Sigmoid colon (tissue), 7 donors: ENCODE measurements at places on chromosomes 1 and 21. TPM values are rescaled to one million over a fixed set of nuclear protein-coding genes. Genes with fewer than 3 reads are reported as not detected.

DNA sequence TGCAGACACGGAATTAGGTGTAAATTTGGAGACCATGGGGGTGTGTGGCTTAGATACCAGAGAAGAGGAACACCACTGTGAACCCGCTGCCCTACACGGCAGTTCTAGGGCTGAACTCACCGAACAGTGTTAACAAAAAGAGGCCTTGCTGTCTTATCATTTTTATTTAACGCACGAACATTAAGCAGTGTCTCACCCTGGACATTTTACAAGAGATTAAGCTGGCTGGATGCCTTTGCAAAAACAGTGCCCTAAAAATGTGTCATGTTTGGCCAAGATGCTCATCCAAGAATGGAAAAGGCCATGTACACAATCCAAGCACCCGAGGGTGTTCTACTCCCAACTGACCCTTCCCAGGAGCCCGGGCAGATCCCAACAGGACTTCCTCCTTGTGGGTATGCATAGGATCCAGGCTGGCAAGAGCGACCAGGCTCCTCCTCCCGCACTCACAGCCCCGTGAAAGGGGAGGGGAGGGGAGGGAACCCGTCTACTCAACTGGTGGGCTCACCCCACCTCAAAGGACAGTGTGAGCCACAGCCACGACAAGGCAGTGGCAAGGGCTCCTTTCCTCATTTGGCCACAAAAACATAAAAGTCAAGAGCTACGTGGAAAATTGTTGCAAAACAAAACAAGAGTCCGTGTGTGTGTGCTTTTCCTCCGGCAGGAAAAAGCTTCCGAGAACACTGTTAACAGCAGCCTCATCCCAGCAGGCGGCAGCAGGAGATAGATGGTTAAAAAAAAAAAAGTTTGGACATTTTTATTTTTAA is 20.3 kb downstream of the C2CD2 start:
- H3K36me3 ChIP-seq, result no peaks in the 10 kb centered on the region
- H3K27ac ChIP-seq, result peak overlapping the region; percentile 53
- H3K4me3 ChIP-seq, result peak overlapping the region; percentile 44
- peak; percentile 78 for DNase-seq
- H3K27me3 ChIP-seq, result no peaks in the 10 kb centered on the region

DNA sequence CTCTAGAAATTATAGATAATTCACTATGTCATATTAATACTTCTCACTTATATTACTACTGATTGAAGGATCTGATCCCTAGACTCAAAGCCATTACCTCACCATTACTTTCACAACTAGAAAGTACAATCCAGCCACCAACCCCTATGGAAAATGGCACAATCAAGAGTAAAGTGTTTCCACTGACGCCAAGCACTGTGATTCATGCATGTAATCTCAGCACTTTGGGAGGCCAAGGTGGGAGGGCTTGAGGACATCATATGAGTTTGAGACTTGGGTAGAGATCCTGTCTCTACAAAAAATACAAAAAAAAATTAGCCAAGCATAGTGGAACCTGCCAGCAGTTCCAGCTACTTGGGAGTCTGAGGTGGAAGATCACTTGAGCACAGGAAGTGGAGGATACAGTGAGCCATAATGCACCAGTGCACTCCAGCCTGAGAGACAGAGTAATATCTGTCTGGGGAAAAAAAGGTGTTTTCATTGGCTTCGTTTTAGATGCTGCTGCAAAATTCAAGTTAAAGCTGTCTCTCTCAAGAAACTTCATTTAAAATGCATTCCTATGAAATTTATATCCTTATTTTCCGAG is 126.5 kb downstream of the AKT3 start:
- H3K4me3 ChIP-seq, result no peak overlapping the region
- H3K27ac ChIP-seq, result no peak overlapping the region
- H3K36me3 ChIP-seq, result no peaks in the 10 kb centered on the region
- no peak for DNase-seq
- H3K27me3 ChIP-seq, result no peaks in the 10 kb centered on the region
- no peaks in the 10 kb centered on the region for H3K4me1 ChIP-seq

DNA sequence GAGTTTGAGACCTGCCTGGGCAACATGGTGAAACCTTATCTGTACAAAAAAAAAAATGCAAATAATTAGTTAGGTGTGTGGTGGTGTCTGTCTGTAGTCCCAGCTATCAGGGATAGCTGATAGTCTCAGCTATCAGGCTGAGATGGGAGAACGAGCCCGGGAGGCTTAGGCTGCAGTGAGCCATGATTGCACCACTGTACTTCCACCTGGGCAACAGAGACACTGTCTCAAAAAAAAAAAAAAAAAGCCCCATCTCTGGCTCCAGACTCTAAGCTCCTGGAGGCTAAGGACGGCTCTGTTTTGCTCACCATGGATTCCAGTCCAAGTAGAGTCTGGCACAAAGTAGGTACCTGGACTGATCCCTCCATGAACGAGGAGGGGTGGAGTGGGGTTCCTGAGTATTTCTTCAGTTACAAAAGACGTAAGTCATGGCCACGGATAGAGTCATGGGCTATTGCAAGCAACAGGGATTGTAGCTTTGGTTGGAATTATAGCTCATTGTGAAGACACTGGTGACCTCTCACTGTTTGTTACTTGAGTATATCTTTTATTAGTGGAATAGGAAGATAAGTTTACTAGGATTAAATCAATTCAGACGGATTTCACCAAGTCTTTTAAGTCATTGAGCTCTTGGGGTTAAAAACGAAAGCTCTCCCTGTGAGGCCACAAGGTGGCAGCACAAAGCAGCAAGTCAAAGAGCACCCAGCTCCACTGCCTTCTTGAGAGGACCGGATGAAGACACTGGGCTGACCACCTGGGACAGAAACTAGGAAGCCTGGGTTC is 35.6 kb upstream of the TMEM61 start:
- no peaks in the 10 kb centered on the region for H3K27me3 ChIP-seq
- no peak overlapping the region for H3K27ac ChIP-seq
- no peaks in the 10 kb centered on the region for H3K4me1 ChIP-seq
- peak; percentile 77 for DNase-seq

DNA sequence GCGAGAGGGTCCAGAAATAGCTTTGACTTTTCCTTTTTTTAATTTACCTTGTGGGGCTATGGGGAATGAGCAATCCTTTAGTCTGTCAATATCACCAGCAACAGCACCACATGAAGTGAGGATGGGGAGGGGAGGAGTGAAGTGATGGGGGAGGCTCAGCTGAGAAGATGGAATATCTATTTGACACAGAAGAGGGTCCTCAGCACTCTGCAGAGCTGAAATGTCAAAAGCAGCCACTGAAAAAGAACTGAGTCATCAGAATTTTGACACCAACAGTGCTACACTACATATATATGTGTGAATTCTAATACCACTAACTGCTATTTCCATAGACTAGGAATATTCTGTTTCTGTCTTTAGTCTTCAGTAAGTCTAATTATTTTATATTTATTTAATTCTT is 427.0 kb upstream of the PBX1 start:
- no peaks in the 10 kb centered on the region for H3K36me3 ChIP-seq
- H3K27ac ChIP-seq, result no peak overlapping the region
- no peaks in the 10 kb centered on the region for H3K27me3 ChIP-seq
- no peak overlapping the region for H3K4me3 ChIP-seq

- H3K36me3 ChIP-seq, result no peaks in the 10 kb centered on the region
- H3K4me1 ChIP-seq, result no peaks in the 10 kb centered on the region
- H3K27me3 ChIP-seq, result no peaks in the 10 kb centered on the region
These were observed 30.9 kb downstream of the LPAR3 start for GRCh38 chr1:84861988-84862644.

Gene GPR25
- total RNA-seq, result not detected

Gene MROH9
- total RNA-seq, result not detected

Gene RGS4
- total RNA-seq, result 15.7 TPM
